Choroid plexus epithelial cell (primary cell): ENCODE measurements at places on chromosomes 6 and 20.

- no peak for DNase-seq
Observed at GRCh38 chr6:89775150-89775549, 44.4 kb downstream of the MDN1 start.

DNA sequence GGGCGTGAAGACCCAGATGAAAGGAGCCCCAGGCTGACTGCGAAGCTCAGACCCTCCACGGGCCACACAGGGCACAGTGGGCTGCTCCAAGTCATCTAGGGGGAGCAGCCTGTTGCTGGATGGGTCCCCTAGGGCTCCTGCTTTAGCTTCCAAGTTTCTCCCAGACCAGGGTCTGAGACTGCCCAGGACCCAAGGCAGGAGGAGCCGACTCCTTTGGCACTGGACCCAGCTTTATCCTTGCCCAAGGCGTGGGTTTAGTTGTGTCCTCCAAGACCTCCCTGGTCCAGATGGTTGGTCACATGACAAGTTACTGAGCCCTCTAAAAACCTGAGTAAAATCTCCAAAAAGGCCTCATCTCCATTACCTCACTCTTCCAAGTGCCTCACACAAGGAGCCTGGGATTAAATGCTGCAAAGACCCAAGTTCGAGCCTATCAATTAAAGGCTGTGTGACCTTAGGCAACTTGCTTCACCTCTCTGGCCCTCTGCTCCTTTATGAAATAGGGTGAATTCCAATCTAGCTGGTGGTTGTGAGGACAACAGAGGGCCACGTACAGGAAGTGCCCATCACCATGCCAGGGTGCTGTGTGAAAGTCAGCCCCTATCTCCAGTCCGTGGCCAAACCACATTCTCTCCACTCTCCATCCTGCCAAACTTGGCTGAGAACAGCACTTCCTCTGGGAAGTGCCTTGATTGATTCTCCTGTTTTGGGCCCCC is 2.5 kb downstream of the NECAB3 start:
- no peak for DNase-seq

DNA sequence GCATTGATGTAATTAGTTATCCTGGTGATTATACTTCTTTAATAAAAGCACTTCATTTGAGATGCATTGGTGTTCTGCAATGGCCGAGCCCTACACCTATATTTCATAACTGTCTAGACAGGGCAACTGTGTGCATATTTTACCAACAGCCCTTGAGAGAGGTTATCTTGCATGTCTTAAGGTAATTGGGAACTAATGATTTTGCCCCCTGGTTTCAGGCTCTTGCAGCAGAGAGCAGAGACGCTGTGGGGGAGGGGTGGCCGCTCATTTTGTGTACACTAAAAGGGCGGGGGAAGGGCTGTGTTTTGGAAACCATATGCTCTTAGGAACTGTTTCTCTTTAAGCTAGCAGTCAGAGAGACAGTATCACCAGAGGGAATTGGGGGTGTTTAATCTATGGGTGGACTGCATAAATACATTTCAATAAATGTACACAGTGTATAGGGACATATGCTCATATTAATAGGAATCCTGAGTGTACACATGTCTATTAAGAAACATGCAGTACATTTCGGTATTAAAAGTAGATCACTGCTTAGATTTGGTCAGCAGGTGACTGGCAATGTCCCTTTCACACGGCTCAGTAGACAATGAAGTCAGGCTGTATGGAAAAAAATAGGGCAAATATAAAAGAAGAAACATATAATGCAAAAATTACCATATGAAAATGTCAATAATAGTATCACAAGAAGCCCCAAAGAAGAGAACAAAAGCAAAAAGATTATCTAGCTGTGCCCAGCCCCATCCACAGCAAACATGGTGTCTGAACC is 402.9 kb upstream of the CITED2 start:
- no peak for DNase-seq

- DNase-seq, result no peak
Observed at GRCh38 chr6:45927421-45928320, 88.0 kb downstream of the CLIC5 start.

- DNase-seq, result no peak
Observed at GRCh38 chr20:57677584-57677982, 32.2 kb downstream of the PMEPA1 start.

GRCh38 chr6:118542184-118542952 is 5.7 kb upstream of the PLN start:
- DNase-seq, result peak; percentile 39
